Activated naive CD4-positive, alpha-beta T cell (primary cell): ENCODE measurements at places on chromosomes 6 and 20.

DNA sequence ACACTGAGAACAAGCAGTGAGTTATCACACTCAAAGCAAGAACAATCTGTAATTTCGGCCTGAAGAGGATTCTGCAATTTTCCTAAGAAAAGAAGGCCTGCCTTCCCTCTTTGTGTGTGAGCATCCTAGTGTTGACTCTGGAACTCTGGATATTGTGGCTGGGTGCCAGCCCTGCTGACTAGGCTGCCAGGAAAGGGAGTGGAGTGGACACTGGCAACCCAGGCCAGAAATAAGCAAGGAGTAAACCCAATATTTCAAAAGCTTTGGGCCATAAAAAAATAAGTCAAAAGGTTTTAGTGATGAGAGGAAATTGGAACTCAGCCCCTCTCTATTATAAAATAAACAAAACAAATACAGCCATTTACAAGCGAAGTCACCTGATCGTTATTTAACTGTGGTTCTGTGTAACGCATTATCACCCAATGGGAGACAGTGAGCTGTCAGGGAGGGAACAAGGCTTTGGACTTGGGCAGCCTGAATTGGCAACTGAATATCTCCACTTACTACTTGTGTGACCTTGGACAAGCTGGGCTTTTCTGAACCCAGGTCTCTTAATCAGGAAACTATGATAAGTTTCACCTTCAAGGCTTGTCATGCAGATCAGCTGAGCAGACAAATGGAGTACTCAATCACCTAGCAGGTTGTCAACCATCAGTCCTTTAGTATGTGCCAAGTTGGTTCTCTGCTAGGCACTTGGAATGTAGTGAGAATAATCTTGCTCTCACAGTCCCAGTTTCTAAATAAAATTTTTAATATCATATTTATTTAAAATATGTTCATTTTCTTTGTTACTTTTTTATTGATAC lies 196.2 kb downstream of the PAX1 start:
- DNase-seq: no peak

DNA sequence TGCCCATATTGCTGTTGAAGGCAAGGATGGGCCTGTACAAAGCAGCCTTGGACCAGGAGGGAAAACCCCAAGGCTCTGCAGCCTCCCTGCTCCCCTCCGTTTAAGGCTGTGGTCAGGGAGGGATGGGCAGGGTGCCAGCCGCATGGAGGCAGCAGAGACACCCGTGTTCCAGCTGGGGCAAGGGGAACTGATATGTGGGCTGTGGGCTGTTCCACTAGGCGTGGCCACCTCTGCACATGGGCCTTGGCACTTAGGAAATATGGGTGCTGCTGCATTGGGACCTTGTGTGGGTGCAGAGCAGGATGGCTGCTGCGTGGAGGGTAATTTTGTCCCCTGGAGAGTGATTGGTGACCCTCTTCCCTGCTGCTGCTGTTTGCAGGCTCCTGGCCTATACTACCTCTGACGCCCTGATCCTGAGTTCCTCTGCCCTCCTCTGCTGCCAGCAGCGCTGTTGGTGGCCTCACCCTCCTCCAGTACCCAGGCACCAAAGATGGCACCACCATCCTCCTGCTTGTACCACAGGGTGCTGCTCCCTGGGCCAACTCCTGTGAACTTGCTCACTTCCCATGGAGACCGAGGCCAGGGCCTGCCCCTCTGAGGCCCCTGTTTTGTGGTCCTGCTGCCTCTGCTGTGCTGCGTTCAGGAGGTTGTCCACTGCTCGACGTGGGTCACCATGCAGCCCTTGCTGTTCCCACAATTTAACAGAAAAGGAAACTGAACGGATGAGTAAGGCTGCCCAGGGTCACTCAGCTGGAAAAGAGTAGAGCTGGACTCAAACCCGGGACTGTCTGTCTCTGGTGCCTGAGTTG lies 35.3 kb downstream of the PANK2 start:
- no peak for DNase-seq

DNA sequence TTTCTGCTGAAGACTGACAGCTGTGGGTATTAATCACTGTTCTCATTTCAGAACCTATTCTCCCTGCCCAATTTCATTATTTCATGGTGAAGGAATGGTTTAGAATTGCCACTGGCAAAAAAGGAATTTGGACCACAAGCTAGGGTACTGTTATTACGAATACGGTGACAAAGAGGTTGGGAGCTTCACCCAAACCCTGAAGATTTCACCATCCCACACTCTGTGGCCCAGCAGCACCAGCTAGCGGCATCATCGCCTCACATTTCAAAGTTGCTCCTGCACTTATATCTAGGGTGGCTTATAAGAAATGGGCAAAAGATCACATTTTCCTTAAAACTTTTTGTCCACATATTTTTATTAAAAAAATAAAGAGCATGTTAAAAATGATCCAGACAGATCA lies 236.1 kb downstream of the SYNDIG1 start:
- no peak for DNase-seq

GRCh38 chr6:85360794-85361642 lies 88.9 kb upstream of the NT5E start:
- no peak for DNase-seq

GRCh38 chr6:29628419-29629281 lies 4.3 kb downstream of the GABBR1 start:
- DNase-seq: peak; percentile 42

DNA sequence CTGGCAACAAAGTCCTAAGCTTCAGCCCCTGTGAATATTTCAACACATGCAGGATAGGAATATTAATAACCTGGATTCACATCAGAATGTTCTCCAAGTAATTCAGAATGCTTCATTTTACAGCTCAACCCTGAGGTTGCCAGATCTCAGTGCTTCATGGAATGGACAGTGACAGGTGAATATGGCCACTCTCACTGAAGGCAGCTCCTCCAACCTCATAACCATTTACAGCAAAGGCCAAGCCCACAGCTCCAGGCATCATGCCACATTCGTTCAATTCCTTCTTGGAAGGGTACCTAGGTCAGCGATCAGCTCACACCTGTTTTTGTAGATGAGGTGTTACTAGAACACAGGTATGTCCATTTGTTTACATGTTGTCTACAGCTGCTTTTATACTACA lies 17.1 kb downstream of the CLIC5 start:
- no peak for DNase-seq

- peak; percentile 3 for DNase-seq
These were observed 83.5 kb downstream of the ZMYND8 start for GRCh38 chr20:47272893-47273590.
